ENCODE measurements at places on chromosomes 5 and 9.

GRCh38 chr5:3325972-3326840 lies 269.4 kb upstream of the IRX1 start:
- no peak for DNase-seq

DNA sequence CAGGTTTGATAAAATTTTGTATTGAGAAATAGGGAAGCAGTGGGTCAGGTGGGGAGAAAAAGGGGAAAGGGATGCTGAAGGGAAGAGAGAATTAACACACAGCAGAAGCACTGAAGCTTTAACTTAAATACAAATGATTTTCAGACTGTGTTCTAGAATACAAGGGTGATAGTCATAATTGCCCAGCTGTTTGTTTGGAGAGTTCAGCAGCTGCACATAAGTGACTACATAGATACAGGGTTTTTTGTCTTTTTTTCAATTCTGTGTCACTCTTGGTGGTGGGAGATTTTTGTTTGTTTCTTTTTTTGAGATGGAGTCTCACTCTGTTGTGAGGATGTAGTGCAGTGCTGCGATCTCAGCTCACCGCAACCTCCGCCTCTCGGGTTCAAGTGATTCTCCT lies 590.4 kb upstream of the SEMA6A start:
- DNase-seq: no peak

GRCh38 chr5:146069780-146070099 lies 35.6 kb downstream of the PLAC8L1 start:
- DNase-seq: no peak

- DNase-seq: no peak
These were observed 29.9 kb downstream of the SPACA9 start for GRCh38 chr9:132908635-132909034.
